ENCODE measurements at places on chromosomes 5 and 9.

DNA sequence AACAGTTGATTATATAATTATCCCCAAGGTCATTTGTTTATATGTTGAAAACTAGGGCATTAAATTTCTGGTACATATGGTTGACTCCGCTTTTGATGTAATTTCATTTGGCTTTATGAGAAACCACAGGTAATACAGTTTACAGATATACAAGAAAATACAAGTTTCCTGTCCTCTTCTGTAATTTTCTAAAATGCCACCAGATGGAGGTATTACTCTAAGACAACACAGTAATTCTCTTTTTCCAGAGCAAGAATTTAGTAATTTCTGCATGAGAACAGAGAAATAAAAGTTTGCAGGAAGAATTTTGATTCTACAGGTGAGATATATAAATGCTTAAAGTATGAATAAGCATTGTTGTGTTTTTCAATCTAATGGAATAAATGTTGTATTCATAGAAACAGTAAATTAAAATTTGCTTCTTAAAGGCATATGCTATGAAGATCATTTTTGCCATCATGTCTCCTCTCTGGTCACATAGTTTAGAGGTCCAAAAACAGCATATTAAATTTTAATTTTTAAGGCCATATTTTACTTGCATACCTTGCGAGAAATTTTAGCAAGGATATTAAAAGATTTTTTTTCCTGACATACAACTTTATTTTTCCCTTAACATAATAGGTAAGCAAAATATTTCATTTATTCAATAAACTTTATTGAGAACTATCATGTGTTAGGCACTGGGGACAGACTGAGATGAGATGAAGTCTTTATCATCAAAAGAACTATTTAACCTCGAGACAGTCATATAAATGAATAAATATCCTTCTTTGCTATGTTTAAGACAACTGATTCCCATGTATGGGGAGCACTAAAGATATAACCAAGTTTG lies 22.7 kb downstream of the CHD1 start:
- no peak for DNase-seq

DNA sequence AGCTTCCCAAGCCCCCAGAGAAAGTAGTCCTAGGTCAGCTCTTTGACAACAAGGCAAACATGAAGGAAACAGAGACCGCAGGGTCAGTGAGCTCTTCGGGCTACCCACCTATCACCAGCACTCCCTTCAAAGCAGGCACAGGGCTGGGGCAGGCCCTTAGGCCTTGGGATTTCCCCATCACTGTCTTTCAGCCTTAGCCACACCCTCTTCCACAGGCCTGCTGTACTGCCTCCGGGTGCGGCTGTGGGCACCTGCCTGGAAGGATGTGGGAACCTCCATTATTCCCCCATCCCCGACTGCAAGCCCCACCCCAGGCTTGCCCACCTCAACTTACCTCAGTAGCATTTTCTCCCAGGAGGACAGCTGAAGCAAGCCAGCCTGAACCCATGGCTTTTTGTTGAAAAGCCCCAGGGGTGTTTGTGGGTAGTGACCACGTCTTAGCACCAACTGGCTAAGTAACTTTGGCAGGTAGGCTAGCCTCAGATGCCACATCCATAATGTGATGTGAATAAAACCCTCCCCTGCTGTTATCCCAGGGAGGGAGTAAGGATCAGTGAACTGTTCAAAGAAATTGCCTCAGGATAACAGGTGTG lies 100.2 kb downstream of the PIK3R1 start:
- no peak for DNase-seq

GRCh38 chr9:131049829-131050715 lies 41.1 kb downstream of the LAMC3 start:
- DNase-seq, result no peak

GRCh38 chr5:141477815-141478214 lies 2.0 kb downstream of the PCDHGC3 start:
- no peak for DNase-seq

- no peak for DNase-seq
Measured at GRCh38 chr9:91221332-91221731, 140.4 kb downstream of the AUH start.

DNA sequence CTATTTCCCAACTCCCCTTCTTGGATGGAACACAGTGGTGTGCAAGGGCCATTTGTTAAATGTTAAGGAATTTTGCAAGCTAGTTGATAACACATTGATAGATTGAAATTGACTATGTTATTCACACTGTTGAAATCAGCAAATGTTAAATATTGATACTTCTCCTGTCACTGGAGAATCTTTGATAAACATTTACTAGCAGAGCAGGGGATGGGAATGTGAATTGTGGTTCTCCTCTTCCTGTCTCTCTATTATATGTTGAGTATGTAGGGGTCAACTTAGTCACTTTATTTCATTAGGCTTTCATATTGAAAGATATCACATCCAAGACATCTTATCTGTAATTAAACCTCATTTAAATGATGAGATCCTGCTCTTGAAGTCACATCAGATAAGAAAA lies 533.9 kb downstream of the TLR4 start:
- DNase-seq, result no peak

DNA sequence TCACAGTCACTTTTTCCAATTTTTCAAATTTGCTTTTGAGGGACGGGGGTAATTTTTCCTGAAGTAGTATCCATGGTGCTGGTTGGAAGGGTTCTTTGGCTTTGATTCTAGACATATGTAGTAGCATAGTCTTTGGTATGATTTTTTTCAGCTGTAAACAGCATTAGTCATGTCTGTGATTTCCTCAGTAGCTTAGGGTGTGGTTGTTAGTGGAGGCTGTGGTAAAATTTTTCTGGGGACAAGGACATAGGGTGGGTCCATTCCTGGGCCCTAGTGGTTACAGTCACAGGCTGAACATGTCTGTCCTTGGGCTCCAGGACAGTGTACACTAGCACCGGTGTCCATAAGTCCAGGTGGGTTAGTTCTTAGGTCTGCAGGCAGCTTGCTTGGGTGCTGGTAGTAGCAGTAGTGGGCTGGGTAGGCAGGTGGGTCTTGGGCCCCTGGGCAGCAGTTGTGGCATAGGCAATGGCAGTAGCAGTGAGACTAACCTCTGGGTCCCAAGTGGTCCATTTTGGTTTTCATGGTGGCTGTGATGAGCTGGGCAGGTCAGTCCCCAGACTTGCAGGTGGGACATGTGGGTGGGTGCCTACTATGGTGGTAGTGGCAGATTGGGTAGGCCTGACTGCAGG lies 100.0 kb upstream of the CXCL14 start:
- DNase-seq, result no peak

- no peak for DNase-seq
Measured at GRCh38 chr9:94586316-94586715, 7.3 kb downstream of the FBP2 start.

- DNase-seq, result no peak
Measured at GRCh38 chr5:108953940-108954339, 206.2 kb downstream of the FER start.

DNA sequence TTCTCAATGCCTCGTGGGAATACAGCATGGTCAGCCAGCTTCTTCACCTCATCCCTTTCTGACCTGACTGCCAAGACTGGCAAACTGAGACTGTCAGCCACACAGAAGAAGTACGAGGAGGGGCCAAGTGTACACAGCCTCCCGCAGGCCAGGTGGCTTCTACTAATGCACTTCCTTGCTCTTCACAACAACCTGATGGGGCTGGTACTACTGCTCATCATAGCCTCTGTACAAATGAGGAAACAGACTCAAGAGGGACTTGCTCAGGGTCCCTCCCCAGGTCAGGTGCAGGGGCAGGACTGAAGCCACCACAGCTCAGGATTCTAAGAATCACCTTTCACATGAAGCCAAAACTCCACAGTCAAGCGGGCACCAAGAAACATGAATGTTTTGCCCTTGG lies 21.3 kb downstream of the NIPAL4 start:
- no peak for DNase-seq

DNA sequence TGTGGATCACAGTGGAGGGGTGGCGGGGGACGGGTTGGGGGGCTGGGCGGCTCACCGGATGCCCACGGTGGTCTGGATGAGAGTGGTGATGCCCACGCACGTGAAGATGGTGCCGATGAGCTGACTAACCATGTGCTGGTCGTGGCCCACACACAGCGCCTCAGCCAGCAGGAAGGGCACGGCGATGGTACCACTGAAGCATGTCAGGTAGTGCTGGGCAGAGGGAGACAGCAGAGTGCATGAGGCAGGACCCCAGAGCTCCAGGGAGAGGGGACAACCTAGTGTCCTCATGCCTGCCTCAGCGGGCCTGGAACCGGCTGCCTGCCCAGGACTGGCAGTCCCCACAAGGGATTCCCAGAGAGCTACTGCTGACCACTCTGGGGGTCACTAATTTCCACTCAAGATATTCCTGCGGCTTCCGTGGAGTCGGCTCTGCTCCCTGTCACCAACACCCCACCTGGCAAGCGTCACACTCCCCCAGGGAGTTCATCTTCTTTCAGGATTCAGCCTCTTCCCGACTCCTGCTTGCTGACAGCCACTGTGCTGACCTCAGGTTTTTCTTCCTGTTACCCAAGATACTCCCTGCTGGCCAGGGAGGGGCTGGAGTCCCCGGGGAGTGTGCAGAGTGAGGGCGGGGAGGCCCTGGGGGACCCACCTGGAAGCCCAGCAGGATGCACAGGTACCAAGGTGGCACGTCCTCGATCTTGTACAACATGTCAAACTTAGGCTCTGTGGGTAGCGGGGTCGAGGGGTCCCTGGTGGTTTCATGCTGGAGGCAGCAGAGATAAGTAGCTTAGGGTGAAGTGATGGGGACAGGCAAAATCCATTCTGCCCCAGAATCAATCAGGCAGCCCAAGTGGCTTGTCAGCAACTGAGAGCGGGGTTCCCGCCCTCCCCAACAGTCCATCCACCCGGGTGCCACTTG lies 998 bp downstream of the SLC23A1 start:
- no peak for DNase-seq

GRCh38 chr5:88748666-88749065 lies 134.3 kb downstream of the MEF2C start:
- no peak for DNase-seq

GRCh38 chr9:79604149-79604548 lies 32.4 kb downstream of the TLE4 start:
- no peak for DNase-seq

GRCh38 chr5:57937501-57938173 lies 455.0 kb upstream of the ACTBL2 start:
- no peak for DNase-seq

DNA sequence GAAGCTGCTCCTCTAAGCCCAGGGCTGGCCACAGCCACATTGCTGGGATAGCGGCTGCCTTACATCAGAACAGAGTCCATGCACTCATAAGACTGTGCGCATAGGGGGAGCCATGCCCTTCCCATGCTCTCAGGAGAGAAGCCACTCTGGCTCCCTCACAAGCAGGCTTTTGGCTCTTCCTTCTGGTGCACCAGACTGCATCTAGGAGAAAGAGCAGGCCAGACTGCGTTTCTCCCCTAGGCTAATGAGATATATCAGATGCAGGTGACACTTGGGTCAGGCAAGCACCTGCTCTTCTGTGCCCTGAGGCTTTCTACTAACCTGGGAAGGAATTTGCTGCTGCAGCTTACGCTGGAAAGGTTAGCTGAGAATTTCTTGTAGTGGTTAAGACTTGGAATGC lies 43.2 kb upstream of the BRINP1 start:
- peak; percentile 47 for DNase-seq

DNA sequence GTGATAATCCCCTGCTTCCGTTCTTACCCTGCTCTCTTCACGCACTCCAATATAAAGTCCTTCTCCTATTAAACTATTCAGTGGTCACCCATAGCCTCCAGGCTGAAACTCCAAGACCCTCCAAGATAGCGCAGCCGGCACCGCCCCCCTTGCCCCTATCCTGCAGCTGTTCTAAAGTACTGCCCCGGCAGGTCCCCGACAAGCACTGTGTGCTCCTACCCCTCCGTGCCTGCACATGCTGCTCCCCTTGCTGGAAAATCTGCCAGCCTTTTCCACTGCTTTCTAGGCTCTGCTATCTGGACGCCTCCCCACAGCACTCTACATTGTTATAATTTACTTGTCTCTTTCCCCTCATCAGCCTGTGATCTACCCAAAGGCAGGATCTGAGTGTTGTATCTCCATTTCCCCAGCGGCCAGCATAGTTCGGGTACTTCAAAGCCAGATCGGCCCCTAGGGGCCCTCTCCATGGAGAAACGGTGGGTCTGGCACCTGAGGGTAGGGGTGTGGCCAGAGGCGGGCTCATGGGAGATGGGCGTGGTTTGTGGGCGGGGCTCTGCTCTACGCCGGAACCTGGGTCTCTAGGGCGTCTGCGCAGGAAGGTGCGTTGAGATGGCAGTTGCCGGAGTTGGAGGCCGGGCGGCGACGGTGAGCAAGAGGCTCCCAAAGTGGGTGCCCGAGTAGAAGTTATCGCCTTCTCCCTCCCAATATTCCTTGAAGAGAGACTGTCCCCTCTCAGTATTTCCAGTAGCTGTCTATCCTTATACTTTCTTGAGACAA lies 83.5 kb upstream of the RUSC2 start:
- DNase-seq, result peak; percentile 91

- peak; percentile 29 for DNase-seq
Measured at GRCh38 chr5:1546556-1546955, 22.8 kb upstream of the LPCAT1 start.

DNA sequence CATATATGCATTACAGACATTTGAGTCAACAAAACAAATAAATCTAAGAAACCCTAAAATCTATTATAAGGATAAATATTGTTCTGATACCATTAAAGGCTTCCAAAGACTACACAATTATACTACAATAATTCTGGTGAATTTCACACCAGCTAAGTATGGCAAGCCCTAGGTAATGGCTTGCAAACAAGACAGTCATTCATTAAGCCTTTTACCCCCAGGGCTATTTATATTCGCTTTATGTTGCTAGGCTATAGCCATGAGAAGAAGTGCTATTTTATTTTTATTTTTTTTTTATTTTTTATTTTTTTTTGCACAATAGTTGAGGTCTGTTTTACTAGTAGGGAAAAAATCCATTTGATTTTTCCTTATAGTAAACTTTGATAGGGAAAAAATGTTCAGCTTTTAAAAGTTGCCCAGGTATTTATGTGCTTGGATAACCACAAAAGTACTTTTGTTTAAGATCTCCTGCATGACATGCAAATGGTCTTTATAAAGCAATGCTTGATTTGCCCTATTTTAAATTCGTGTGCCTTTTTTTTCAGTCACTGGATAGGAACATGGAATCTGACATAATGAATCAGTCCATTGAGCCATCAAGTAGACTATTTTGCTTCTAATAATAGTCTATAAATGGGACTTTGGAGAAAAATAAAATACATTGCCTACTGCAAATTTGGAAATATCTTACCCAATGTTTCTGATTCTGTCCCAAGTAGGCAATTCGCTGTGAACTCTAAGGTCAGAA lies 946.3 kb upstream of the COX7C start:
- DNase-seq, result no peak

DNA sequence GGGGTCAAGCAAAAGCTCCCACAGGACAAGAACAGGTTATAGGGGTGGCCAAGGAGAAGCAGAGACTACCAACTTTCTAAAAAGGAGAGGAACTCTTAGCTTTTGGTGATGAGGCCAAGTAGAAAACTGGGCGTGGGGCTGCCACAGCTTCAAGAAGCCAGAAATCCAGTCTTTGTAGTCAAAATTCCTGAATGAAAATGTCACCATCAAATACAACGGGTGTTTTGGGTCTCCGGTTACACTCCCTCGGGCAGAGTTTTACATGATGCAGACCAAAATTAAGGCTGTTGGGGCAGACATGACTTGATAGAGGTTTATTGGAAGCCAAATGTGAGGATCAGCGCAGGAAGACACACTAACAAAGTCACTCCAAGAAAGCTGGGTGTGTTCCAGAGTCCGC lies 29.4 kb upstream of the N4BP3 start:
- no peak for DNase-seq
